ENCODE measurements at places on chromosomes 6 and 20.

GRCh38 chr6:146943664-146944063 is 260.6 kb upstream of the STXBP5 start:
- DNase-seq, result no peak

- no peak for DNase-seq
Measured at GRCh38 chr6:82204020-82204419, 43.5 kb downstream of the IBTK start.

DNA sequence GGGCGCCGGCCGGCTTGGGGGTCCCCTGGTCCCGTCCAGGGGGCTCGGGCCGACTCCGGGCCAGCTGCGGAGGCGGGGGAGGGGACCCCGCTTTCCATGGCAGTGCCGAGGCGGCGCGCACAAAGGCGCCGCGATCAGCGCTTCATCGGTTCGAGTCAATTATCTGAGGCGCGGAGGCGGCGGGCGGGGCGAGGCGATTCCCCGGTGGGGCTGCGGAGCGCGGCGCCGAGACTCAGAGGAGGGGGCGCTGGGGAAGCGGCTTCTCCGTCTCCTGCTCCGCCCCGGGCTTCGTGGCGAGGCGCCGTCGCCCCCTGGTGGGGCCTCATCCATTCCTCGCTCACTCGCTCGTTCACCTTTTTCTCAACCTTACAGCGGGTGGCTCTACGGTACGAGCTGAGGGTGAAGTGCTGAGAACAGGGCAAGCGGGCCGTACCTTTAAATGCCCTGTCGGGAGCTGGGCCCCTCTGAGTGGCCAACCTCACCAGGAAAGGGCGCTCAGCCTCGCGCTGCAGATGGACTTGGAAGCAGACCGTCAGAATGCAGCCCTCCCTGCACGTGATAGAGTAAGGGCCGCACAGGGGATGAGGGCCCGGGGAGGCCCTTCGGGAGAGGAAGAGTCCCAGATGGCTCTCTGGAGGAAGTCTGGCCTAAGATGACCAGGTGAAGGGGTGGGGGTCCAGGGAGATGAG is 39.9 kb downstream of the SLC52A3 start:
- DNase-seq, result peak; percentile 62

- no peak for DNase-seq
Measured at GRCh38 chr20:59620860-59621505, 16.6 kb downstream of the PHACTR3 start.

- DNase-seq, result no peak
Measured at GRCh38 chr6:168013250-168013915, 15.9 kb downstream of the KIF25 start.

- no peak for DNase-seq
Measured at GRCh38 chr20:46694484-46694883, 5.2 kb upstream of the TP53RK start.

DNA sequence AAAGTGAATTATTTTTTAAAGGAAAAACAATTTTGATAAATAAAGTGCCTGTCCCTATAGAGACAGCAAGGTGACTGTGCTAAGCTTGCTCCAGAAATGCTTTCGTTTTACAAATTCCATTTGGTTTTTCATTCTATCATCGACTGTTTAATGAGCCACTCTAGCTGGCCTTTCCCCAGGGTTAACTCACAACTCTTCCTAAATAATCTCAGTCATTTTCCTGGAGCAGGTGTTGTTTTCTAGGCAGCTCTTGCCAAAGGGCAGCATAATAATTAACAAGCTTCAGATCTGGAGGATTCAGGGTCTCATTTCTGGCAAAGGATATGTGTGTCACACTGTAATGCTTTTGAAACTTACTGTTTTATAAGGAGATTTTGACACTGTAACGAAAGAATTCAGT is 184.2 kb downstream of the KHDC1L start:
- no peak for DNase-seq

GRCh38 chr6:166588691-166589336 is 2.3 kb upstream of the RAMACL start:
- no peak for DNase-seq

DNA sequence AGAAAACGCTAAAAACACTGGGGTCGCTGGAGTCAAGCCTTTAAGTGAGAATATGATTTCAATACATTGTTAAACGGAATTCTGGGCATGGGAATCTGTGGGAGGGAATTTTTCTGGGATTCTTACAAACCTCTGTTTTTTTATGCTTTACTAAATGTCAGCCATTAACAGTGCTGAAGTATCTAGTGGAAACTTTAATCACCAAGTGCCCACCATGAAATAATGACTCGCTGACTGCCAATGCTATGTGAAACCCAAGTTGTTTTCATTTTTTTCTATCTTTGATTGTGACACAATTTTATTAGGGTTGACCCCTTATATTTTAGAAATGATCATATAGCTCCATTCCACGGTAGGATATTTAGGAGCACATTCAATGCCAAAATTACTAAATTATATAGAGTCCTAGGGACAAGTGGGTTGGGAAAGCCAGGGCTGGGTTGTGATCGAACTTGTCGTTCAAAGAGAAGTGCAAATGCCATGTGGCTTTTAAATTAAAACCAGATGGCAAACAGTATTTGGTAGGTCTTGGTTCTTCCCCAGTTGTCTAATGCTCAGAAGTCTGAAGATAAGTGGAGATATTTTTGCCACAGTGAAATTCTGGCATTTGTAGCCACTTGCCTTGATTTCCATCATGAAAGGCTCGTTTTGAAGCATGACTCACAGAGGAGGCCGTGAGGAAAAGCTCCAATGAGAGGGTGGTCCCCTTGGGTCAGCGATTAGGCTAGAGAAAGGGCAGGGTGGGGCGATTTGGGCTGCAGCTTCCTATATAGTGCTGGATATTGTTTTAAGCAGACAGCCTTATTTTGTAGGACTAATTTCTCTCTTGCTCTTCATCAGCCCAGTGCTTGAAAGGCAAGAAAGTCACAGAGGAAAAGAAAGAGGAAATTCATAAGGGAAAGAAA is 254.4 kb upstream of the JAG1 start:
- DNase-seq, result no peak

- DNase-seq, result no peak
Measured at GRCh38 chr6:167761794-167762258, 64.9 kb upstream of the AFDN start.

DNA sequence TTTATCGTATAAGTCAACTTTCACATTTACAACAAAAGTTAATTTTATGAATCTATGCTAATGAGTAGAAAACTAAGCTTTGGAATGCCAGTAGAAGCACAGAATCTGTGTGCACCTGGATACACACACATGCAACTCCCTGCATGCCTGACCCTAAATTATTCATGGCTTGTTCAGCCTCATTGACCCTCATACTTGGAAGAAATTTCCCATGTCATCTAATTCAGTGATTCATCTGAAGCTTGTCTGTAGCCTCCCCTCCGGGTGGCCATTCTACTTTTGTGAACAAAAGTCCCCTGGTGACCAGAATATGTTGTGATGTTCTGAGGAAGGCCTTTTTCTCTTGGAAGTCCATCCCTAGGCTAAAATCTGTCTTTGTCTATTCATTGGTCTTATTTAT is 1078.4 kb downstream of the KIF16B start:
- no peak for DNase-seq

GRCh38 chr20:17795003-17795402 is 95.2 kb downstream of the BANF2 start:
- DNase-seq, result no peak

DNA sequence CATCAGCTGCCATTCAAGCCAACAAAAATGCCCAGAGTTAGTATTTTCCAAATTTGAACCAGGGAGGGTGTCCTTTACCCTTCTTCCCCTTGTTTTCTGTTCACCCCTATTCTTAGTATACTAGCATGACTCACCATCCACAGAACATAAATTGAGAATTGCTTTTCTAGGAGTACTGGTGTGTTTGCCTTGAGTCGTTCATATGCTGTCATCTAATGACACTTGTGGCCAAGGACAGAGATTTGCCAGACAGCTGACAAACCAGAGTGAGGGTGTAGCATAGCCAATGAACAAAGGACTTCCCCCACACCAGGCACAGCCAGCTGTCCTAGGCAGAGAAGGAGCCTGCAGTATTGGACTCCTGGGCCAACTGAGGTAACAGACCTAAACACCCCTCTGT is 62.2 kb downstream of the FILIP1 start:
- DNase-seq, result no peak

GRCh38 chr20:57977569-57977968 is 250.9 kb downstream of the ANKRD60 start:
- no peak for DNase-seq
